SHP77 (cell line): ENCODE measurements at places on chromosomes 4 and X.

DNA sequence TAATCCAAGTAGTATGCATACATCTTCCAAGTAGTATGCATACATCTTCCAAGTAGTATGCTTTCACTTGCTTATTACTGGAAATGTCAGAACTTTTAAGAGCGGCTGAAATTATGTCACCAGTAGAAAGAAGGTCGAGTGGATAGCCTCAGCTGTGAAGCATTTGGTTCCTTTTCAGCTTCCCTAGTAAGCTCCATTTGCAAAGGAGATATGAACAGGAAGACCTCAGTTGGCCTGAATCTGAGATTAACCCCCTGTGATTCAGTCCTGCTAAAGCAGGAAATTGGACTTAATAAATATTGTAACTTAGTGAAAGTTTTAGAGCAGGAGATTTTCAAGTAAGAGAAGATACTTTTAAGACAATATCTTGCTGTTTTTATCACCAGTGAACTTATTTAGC is 48.1 kb downstream of the PCDH7 start:
- DNase-seq = no peak

DNA sequence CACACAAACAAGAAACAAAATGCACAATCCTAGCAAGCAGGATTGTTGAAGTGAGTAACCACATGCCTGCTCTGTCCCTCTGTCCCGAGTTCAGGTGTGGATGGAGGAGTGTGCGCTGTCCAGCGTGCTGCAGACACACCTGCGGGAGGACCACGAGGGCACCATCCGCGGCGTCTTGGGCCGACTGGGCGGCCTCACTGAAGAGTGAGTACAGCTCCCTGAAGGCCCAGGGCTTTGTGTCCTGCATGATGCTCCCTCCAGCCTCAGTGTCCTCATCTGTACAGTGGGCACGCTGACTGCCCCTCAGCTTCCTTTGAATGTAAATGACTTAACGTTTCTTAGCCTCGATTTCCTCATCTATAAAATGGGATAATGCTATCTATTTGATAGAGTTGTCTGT is 82.5 kb downstream of the EVC start:
- DNase-seq = no peak

- DNase-seq = no peak
Measured at GRCh38 chr4:56511098-56511497, 5.5 kb downstream of the ARL9 start.

DNA sequence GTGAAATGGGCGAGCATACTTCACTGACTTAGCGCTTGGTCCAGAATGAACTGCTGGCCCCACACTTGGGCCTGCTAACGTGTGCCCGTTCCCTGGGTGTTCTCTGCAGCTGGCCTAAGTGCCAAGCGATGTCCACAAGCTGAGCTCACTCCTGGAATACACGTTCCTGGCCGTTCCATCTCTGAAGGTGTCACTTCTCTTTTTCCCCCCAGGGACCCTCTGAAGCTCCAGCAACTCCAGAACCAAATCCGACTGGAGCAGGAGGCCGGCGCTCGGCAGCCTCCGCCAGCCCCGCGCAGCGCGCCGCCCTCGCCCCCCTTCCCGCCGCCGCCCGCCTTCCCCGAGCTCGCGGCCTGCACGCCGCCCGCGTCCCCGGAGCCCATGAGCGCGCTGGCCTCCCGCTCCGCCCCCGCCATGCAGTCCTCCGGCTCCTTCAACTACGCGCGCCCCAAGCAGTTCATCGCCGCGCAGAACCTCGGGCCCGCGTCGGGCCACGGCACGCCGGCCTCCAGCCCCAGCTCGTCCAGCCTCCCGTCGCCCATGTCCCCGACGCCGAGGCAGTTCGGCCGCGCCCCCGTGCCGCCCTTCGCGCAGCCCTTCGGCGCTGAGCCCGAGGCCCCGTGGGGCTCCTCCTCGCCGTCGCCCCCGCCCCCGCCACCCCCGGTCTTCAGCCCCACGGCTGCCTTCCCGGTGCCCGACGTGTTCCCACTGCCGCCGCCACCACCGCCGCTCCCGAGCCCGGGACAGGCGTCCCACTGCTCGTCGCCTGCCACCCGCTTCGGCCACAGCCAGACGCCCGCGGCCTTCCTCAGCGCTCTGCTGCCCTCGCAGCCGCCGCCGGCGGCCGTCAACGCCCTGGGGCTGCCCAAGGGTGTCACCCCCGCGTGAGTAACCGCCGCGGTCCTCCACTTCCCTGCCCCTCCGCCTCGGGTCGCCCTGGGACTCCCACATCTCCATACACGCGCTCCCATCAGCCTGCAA is 132.3 kb downstream of the CBR4 start:
- DNase-seq = no peak

DNA sequence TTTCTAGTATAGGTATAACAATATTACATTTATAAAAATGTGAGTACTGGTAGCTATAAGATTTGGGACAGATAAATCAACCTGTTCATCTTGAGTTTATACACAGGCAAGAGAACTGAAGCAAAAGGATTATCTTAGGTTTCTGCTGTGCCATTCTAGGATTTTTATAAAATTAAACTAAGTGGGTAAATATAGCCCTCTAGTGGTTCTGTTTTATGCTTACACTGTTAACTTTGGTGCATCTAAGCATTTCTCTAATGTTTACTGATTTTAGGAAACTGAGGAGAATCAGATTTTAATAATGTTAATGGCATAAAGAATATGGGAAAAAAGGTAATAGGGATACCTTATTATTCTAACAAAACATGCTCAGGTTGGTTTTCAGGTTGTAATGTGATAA is 1.1 kb upstream of the RRH start:
- DNase-seq = no peak

GRCh38 chr4:126834854-126835253 is 797.9 kb upstream of the INTU start:
- no peak for DNase-seq

DNA sequence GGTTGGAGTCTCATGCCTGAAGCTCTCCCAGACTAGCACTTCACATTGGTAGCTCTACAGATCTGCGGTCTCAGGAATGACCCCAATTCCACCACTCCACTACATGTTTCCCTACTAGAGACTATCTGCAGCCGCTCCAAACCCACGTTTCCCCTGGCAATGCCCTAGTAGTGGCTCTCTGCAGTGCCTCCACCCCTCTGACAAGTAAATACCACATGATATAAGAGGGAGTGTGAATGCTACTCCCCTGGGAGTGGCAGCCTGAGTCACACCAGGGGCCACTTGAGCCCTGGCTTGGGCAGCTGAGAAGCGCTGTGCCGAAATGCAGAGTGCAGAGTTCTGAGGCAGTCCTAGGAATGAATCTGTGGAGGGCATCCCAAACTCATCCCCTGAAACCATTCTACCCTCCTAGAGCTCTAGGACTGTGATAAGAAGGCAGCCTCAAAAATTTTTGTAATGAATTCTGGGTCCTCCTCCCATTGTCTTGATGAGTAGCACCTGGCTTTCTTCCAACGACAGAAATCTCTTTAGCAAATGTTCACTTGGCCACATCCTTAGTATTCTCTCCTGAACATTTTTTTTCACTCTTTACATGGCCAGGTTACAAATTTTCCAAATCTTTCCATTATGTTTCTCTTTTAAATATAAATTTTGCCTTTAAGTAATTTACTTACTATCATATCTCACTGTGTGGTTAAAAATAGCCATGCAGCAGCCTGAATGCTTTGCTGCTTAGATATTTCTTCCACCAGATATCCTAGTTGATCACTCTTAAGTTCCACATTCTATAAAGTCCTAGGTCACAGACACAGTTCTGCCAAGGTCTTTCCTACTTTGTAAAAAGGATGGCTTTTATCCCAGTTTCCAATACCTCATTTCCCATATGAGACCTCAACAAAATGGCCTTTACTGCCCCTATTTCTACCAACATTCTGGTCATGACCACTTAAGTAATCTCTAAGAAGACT is 160.2 kb upstream of the CPEB2 start:
- no peak for DNase-seq

DNA sequence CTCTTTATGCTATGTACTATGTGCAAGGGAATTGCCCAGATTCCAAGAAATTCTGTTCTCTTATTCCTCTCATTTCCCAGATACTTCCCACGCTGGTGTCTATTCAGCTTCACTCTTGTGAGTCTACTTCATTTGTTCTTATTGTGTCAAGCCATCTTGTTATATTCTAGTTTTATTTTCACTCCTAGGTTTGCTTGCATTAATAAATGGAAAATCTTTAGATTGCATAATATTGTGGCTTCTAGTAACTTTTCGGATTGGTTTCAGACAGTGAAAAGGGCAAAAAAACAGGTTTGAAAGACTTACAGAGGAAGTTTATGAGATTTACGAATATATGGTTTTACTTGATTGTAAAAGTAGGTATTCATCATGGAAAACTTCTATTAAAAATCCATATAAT is 128.4 kb downstream of the BTC start:
- DNase-seq = no peak

- DNase-seq = no peak
Measured at GRCh38 chrX:110321081-110321480, 3.2 kb upstream of the AMMECR1 start.

- DNase-seq = no peak
Measured at GRCh38 chrX:9349572-9350494, 115.0 kb upstream of the TBL1X start.

- DNase-seq = no peak
Measured at GRCh38 chrX:118740276-118740889, 13.0 kb downstream of the IL13RA1 start.

- no peak for DNase-seq
Measured at GRCh38 chrX:130874751-130875150, 28.3 kb downstream of the ENOX2 start.

DNA sequence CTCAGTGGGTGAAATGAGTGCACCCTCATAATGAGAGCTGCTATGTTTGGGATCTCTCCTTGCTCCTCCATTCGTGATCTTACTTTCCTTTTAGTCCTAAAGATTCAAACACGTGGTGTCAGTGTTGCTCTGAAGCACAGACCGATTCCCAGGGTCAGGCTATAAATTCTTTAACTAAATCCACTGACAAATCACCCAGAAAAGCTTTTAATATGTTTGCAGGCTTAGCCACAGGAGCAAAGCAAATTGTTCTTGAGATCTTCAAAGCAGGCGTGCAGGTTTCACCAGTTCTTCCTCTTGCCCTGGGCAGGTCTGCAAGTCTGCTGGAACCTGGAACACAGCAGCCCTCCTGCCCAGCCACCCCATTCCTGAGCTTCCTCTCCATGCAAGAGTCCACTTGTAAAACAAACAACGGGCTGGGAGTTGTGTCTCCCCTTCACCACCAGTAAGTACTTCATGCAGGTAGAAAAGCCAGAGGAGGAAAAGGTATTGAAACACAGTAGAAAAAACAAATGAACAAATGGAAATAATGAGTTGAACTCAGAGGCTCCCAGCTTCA is 70.1 kb upstream of the ENPP6 start:
- no peak for DNase-seq

- no peak for DNase-seq
Measured at GRCh38 chr4:145722561-145722960, 42.6 kb downstream of the C4orf51 start.

GRCh38 chr4:140094438-140095420 is 59.3 kb downstream of the MAML3 start:
- DNase-seq = peak; percentile 47

- no peak for DNase-seq
Measured at GRCh38 chr4:42483426-42484379, 86.4 kb downstream of the SHISA3 start.

- DNase-seq = no peak
Measured at GRCh38 chr4:155602351-155603140, 64.1 kb upstream of the GUCY1A1 start.
